Fibroblast of skin of right quadriceps (primary cell): ENCODE measurements at places on chromosomes 7 and 10.

DNA sequence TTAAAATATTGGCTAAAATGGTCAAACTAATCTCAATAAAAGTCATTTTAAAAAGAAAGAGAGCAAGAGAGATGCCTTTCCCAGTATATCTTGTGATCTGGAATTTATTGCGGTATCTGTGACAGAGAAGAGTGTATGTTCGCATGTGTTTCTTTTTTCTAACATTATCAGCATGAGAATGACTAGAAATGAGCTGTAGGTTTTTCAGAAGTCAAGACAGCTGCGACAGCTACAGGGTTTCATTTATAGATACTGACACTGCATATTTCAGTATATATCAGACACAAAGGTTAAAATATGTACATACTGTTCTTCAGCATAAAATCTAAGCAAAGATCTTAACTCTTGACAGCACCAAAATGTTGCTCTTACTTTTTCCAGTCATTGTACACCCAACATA is 215.8 kb downstream of the JAZF1 start:
- DNase-seq: no peak

GRCh38 chr10:12063483-12063818 is 5.3 kb upstream of the DHTKD1 start:
- no peak for DNase-seq

GRCh38 chr7:143363016-143363937 is 764 bp upstream of the FAM131B start:
- no peak for DNase-seq

GRCh38 chr10:49117376-49118070 is 2.2 kb upstream of the VSTM4 start:
- no peak for DNase-seq

GRCh38 chr7:158821171-158822031 is 7.9 kb downstream of the ESYT2 start:
- peak; percentile 65 for DNase-seq

DNA sequence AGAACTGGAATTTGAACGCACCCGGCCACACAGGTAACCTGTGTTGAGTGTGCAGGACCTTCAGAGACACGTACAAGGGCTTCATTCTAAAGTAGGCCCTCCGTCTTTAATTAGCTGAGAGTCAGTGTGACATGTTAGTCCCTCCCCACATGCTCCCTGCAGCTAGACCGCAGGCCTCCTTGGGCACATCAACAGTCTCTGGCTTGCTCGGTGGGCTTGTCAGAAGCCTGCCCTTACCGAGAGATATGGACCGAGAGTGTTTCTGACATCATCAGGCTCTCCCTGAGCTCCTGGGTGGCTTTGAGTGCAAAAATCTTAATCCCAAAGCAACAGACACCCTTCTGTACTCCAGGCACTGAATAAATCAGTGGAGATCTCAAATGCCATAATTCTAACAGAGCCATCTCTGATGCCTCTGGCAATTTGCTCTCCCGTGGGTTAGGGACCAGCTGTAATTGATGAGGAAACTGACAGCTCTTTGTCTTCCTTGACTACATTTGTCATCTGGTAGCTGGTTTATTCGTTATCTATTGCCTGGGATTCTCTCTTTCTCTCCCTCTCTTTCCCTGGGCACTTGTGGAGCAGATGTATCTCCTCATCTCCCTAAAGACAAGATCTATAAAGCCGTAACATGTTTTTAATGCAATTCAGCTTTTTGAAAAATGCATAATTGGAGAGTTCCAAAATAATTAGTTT is 850.6 kb downstream of the TYW1 start:
- DNase-seq: no peak

GRCh38 chr7:27139334-27140125 is 4.0 kb downstream of the HOXA5 start:
- no peak for DNase-seq
